Osteoblast (primary cell): ENCODE measurements at places on chromosomes 1 and 21. TPM values are rescaled to one million over a fixed set of nuclear protein-coding genes. Genes with fewer than 3 reads are reported as not detected.

Gene NVL
- total RNA-seq = 20.6 and 23.9 TPM in 2 replicates

Gene IGSF9
- total RNA-seq = under 0.01 TPM in 2 replicates

Gene C1QTNF12
- total RNA-seq = 0.36 and 0.59 TPM in 2 replicates

Gene KRTAP12-2
- total RNA-seq = not detected in 2 replicates

Gene ZMYND12
- 0.88 and 3.3 TPM in 2 replicates for total RNA-seq

Gene CLCA1
- total RNA-seq = not detected in 2 replicates

Gene CHD5
- under 0.01 TPM in 1 of 2 replicates, not detected in the other for total RNA-seq

Gene VASH2
- total RNA-seq = 1.1 and 2.1 TPM in 2 replicates

Gene SLC35F3
- not detected in 2 replicates for total RNA-seq

GRCh38 chr1:23101101-23101827, 67.4 kb downstream of the LUZP1 start:
- DNase-seq = peak; percentile 42

DNA sequence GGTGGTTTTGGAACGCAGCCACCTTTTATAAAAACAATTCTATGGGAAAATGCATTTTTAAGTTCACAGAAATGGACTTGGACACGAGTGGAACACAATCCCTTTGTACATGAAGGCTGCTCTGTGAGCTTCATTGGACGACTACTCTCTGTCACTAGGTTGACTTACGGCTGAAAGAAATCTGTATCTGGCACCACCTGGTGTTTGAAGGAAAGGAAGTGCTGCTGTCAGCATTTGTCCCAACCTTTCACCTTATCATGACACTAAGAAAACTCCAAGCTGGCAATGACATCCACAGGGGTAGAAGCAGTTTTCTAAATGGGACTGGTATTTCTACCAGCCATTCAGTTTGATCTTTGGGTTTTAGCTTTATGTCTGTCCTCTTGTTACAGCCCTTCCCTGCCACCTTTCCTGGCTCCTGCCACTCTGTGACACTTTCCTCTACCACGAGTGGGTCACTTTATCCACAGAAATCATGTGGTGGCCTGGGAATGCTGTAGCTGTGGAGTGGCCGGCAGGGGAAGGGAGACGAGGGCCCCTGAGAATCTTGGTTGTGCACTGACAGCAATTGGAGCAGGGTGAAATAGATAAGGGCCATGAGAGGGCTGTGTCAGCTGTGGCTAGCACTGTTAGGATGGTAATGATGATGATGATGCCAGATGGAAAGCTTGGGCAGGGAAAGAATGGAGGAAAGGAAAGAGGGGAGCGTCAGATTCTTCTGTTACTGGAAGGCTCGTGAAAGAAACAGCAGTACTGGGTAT, 85.2 kb downstream of the TBX19 start:
- no peak for DNase-seq

- DNase-seq = no peak
These were observed 160.5 kb downstream of the CDC7 start for GRCh38 chr1:91661121-91661520.

DNA sequence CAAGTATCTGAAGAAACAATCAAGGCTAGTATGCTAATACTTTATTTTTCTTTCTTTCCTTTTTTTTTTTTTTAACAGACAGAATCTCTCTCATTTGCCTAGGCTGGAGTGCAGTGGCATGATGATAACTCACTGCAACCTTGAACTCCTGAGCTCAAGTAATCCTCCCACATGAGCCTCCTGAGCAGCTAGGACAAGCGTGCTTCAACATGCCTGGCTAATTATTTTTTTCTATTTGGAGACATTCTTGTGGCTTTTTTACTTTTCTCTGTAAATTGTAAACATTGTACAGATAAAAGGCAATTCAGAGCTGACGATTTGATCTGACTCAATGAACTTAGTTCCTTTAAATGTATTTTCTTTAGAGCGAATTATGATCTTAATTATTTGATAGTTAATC, 41.4 kb downstream of the CCDC18 start:
- DNase-seq = no peak

GRCh38 chr1:21495225-21495820, 13.9 kb upstream of the ALPL start:
- DNase-seq = no peak

DNA sequence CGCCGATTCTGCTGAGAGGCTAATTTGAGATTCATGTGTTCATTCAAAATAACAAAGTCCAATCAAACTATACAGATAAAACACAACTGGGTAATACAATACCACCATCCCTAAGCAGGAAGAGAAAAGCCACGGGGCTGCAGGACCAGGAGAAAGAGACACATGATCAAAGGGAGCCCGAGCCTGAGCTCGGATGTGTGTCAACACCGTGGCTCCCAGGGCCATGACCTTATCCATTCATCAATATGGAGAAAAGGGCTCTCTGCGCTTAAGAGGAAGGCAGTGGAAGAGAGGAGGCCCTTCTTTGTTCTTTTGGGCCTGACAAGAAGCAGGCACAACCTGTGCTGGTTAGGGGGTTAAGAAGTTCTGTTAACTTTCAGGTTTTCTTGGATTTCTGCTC, 56.7 kb downstream of the HUNK start:
- no peak for DNase-seq

GRCh38 chr1:14294860-14295536, 303.5 kb upstream of the KAZN start:
- DNase-seq = no peak

GRCh38 chr21:34126269-34126668, 52.9 kb downstream of the MRPS6 start:
- DNase-seq = no peak

- DNase-seq = no peak
These were observed 378.0 kb upstream of the PRMT6 start for GRCh38 chr1:106678279-106679050.

- DNase-seq = no peak
These were observed at the start of gene KCNE2 for GRCh38 chr21:34363733-34364132. Gene KCNE2 (plus strand): TSS chr21:34364006. CDS start chr21:34370479, 6,473 bp downstream.

GRCh38 chr1:62224182-62224581, 29.5 kb downstream of the L1TD1 start:
- DNase-seq = no peak

- no peak for DNase-seq
These were observed 149.3 kb upstream of the WNT4 start for GRCh38 chr1:22292011-22292788.

DNA sequence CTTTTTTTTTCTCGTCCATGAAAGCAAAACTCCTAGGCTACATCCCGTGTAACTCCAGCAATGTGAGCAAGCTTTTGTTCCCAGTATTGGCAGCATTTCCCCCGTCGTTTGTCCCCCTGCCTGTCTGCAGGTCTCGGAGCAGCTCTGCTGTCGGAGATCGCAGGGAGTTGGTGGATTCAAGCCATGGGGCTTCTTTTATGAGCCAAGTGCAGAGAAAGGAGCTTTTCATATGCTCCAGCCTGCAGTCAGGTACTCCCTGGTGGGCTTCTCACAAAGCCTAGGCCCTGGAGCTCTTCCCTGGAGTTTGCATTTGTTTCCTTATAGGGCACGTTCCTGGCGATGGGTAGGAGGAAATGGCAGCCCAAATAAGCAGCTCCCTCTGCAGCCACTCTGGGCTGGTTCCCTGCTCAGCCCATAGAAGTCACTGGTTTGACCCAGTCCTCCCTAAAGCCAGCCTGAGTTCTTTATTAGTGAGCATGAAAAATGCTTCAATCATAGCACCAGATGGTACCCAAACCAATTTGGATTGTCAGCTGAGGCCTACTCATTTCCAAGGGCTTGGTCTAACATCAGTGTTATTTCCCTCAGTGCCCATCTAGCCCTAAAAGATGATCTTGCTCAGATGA, 78.3 kb downstream of the NUF2 start:
- DNase-seq = no peak

DNA sequence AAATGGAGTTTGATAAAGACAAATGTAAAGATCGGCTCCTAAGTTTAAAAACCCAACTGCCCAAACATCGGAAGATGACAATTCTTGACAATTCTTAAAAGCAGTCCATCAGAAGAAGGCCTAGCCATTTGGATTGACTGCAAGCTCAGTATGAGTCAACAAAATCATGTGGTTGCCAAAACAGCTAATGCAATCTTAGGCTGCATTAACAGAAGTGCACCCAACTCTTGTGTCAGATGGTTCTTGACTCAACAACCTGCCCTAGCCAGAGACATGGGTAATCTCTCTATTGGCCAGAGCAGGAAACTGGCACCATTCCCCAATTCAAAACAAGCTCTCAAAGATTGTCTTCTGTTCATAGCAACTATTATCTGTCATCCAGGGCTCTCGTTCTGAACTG, 9.9 kb upstream of the NCF2 start:
- DNase-seq = peak; percentile 58

GRCh38 chr1:171718216-171718615, 23.6 kb downstream of the VAMP4 start:
- no peak for DNase-seq

DNA sequence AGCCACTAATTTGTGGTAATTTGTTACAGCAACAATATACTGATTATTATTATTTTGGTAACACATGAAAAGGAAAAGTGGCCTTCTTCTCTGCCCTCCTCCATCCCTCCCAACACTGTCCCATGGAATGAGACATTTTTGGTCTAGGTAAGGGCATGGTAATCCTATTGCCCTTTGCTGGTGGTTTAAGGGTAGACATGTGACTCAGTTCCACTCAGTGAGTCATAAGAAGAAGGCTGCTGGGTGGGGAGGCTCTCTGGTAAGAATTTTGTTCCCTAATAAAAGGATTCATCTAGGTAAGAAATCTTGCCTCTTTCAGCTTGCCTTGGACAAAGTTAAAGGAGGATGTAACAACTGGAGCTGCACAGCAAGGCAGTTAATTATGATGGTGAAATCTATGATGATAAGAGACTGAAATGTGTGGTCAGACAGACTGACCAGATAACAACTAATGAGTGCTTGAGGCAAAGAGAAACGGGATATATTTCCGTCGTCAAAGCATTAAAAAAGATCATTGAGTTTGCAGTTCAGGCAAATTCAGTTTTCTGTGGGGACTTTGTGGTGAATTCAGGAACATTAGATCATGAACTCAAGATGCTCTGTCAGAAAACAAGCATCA, 232.0 kb upstream of the KCNK2 start:
- no peak for DNase-seq

DNA sequence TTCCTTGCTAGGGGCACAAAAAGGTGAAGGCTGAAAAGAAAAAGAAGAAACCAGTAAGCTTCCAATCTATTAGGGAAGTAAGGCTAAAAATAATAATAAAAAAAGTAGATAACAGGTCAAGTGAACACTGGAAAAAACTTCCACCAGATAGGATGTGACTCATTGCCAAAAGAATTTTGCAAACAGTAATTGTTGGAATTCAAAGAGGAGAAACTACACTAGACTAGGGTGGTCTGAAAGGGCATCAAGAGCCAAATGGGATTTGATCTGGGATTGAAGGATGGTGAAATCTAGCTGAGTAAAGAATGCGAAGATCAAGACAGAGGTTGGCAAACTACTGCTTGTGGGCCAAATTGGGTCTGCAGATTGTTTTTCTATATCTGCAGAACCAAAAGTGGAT, 6.0 kb upstream of the ST6GALNAC3 start:
- DNase-seq = no peak

DNA sequence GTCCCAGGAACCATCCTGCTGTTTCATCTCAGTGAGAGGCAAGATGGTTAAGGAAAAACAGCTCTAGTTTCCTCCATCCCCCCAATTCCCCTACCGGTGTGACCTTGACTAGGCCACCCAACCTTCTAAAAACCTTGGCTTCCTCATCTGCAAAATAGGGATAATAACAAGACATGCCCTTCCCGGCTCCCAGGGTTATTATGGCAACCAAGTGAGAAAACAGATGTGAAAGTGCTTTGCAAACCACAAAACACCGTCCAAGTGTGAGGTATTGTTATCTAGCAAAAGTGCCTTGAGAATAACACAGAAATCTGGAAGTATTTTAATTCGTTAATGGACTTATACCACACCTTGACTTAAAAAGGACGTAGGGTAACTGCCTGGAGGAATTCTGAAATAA, 62.7 kb downstream of the ITPKB start:
- DNase-seq = no peak

DNA sequence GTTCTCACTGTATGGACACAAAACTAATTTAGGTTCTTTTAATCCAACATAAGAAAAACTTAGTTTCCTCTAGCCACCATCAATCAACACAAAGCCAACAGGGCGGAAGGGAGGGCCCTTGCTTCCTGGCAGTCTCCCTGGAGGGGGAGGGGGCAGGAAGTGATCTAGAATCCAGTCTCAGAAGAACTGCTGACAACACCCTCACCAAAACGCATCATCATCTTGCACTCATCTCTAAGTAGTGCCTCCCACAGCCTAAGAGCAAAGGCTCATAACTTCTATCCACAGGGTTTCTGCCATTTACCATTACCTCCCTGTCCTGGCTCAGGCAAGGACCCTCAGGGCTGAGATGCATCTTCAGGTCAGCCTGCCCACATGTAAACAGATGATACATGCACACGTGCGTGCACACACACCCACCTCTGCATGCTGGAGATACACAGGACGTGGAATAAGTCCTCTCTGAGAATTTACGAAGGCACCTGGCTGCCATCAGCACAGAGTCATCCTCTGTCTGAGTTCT, 20.5 kb downstream of the HIVEP3 start:
- DNase-seq = no peak

DNA sequence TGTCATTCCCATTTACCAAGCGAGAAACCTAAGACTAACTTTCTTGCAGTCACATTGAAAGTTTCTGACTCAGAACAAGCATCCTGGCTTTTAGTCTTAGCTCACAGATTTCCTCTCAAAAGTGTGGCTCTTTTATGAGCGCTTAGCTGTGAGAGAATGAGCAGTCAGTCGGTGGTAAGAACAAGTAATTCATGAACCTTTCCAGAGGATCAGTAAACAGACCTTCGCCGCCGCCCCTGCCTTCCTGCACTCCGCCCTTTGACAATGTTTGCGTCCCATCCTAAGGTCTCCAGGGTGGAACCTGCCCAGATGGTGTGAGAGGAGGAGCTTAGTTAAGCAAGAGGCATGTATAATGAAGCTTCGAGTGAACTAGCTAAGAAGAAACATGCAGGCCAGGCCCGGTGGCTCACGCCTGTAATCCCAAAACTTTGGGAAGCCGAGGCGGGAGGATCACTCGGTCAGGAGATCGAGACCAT, 142.4 kb downstream of the GLUL start:
- no peak for DNase-seq

DNA sequence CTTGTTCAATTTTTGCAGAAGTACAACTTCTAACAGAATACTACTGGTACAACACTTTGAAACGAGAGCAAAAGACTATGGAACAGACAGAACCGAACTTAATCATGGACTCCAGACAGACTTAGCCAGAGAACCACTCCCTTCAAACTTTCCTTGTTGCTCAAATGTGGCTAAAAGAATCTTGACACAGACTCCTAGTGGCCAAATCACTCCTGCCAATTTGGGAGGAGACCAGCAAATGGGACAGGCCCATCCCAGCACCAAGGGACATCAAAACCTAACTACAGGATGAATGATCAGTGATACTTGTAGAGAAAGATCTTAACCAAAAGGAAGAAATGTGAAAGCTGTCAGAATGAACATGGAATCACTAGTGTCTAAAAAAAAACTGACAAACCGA, 154.0 kb downstream of the MATN1 start:
- no peak for DNase-seq

DNA sequence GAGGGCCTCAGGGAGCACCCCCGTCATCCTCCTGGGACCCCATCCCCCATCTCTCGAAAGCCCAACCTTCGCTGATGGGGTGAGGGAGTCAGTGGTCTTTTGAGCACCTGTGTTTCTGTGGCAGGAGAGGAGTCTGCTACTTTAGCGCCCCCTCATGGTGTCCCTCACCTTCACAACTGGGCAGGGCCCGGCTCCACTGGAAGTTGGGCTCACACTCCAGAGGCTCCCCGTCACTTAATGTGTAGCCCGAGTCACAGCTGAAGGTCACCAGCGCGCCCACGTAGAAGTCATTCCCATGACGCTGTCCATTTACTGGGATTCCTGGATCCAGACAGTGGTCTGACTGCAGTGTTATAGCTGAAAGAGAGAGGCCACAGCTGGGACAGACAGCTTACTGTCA, 139.5 kb upstream of the HMGB4 start:
- DNase-seq = no peak

- DNase-seq = no peak
These were observed 59.3 kb downstream of the NOS1AP start for GRCh38 chr1:162128693-162129356.
